ENCODE measurements at places on chromosomes 5 and 9.
A peak's percentile ranks its signal among the peaks of the same experiment; 100 is the strongest.

DNA sequence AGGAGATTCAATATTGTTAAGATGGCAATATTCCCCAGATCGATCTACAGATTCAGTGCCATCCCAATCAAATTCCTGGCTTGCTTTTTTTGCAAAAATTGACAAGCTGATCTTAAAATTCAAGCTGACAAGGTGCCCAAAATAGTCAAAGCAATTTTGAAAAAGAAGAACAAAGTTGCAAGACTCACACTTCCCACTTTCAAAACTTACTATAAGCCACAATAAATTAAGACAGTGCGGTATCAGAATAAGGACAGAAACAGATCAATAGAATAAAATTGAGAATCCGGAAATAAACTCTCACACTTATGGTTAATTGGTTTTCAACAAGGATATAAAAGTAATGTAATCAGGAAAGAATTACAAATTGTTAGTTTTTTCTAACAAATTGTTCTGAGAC is 97.1 kb downstream of the NRG2 start:
- no peak for DNase-seq

DNA sequence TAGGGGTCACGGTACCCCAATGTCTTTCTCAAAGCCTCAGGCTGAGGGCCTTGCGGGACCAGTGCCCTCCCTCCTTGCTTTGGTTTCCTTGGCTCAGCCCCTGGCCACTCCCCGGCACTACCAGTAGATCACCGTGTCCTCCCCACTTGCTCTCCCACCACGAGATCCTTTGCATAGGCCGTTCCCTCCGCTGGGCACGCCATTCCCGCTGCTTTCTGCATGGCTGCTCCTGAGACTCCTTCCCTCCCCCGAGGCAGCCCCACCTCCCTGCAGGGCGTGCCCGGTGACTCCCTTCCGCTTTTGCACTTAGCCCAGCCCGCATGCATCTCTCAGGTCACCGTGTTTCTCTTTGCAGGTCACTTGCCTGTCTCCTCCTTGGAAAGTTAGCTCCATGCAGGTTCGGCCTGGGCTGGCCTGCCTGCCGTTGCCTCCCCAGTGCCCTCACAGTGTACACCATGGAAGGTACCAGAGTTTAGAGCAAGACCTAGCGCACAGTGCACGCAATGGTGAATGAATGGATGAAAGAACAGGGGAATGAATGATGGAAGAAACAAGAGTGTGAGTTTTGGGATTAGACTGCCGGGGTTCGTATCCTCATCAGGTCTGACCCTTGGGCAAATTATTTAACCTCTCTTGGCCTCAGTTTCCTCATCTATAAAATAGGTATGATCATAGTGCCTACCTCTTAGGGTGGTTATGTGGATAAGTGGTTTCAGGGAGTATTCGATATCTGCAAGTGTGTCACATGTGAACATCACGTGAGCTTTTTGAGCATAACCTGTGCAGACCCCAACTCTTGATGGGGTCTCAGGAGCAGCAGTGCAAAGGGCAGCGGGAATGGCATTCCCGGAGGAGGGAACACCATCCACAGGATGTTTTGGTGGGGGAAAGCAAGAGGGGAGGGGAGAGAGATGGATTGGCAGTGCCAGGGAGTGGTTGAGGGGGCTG is 214.3 kb downstream of the C9orf50 start:
- DNase-seq: no peak

GRCh38 chr5:153704110-153704509 is 213.6 kb downstream of the GRIA1 start:
- DNase-seq: no peak

- DNase-seq: no peak
These were observed 164.4 kb downstream of the SEMA5A start for GRCh38 chr5:9381464-9381863.

DNA sequence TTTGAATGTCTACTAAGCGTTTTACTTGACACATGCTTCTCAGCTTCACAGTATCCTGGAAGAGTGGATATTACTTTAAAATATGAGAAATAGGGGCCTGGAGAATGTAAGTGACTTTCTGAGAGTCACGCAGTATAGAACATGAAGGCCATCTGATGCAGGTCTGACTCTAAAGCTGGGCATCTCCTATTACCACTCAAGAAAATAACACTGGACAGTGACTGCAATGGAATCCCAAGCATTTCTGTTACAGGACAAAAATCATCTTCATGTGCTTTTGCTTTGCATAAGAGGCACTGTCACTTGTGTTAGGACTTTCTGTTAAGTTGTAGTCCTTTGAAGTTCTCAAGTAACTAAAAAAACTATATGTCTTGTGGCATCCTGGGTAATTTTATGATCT is 335.5 kb downstream of the FBXL7 start:
- no peak for DNase-seq

GRCh38 chr5:124645396-124645795 is 101.0 kb downstream of the ZNF608 start:
- DNase-seq: no peak

- peak; percentile 29 for DNase-seq
These were observed 63.1 kb downstream of the CXXC5 start for GRCh38 chr5:139711067-139711905.

DNA sequence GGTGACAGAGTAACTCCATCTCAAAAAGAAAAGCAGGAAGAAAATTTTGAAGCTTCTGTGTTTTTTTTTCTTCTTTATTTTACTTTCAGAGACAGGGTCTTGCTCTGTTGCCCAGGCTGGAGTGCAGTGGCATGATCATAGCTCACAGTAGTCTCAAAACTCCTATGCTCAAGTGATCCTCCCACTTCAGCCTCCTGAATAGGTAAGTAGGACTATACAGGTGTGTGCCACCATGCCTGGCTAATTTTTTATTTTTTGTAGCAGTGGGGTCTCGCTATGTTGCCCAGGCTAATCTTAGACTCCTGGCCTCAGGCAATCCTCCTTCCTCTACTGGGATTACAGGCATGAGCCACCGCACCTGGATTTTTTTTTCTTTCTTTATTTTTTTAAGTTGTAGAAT is 10.1 kb upstream of the C5orf24 start:
- DNase-seq: no peak

GRCh38 chr5:103375863-103376591 is 117.5 kb downstream of the MACIR start:
- DNase-seq: no peak

GRCh38 chr5:179408611-179409010 is 63.4 kb upstream of the ADAMTS2 start:
- no peak for DNase-seq

- DNase-seq: no peak
These were observed 162.7 kb downstream of the SYK start for GRCh38 chr9:90964101-90965020.

GRCh38 chr5:5632678-5633077 is 210.2 kb downstream of the ICE1 start:
- no peak for DNase-seq

All from stimulated activated CD4-positive, alpha-beta T cell treated with anti-CD3 and anti-CD28 coated beads, Interleukin-12 subunit alpha, Interleukin-12 subunit beta, amount 100 ng/mL, for 48 hours (primary cell).